Activated T-cell treated with anti-CD3 and anti-CD28 coated beads for 24 hours (primary cell): ENCODE measurements at places on chromosomes 2 and 18.

DNA sequence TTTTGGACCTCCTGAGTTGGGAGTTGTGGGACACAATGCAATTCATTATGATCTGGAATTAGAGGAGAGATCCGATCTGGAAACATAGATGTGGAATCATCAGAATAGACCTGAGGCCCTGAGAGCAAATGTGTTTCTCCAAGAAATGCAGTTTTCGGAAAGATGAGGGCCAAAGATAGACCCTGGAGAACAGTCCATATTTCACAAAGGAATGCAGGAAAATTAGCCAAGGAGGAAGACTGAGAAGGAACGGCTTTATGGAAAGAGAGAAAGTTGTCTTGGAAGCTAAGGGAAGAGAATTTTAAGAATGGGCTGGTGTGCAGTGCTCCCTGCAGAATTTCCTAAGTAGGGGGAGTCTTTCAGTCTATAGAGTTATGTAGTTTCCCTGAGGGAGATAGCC is 11.1 kb upstream of the ZNF532 start:
- DNase-seq = no peak

- no peak for DNase-seq
Measured at GRCh38 chr2:10792660-10793400, 19.8 kb downstream of the PDIA6 start.

DNA sequence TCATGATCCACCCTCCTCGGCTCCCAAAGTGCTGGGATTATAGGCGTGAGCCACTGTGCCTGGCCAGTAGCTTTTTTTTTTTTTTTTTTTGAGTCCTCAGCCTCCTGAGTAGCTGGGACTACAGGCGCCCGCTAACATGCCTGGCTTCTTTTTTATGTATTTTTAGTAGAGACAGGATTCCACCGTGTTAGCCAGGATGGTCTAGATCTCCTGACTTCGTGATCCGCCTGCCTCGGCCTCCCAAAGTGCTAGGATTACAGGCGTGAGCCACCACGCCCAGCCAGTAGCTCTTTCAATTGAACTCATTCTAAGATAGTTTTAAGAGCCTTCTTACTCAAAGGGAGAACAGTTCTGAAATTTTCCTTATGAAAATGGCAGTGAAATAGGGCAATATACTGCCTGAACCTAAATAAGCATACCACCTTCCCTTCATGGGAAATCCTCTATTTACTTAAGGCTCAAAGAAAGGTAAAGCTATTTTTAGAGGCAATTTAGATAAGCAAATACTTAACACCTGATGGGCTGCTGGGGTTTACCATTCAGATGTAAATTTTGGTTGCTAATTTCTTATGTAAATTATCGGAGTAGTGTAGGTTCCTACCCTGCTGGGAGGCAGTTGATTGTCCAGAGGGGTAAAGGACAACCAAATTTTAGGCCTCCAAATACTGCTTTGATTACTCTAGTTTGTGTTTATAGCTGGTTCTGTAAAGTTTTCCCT is 144.7 kb downstream of the GREB1L start:
- no peak for DNase-seq

- no peak for DNase-seq
Measured at GRCh38 chr2:152453129-152453911, 118.3 kb downstream of the FMNL2 start.

DNA sequence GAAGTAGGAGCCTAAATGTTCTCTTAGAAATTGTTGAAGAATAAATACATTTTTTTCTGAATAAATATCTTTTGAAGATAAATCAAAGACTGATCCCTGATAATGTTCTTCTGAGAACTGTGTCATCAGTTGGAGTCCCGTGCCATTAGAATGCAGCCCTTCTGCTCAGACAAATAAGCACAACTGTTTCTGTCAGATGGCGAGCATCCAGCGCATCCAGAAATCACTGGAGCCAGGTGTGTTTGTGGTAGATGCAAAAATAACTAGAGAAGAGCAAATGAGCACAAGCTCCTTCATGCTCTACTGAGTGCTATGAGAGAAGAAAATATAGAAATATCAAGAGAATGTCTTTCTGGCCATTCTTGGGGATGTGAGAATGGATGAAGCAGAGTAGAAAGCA is 573.7 kb downstream of the THSD7B start:
- DNase-seq = no peak

DNA sequence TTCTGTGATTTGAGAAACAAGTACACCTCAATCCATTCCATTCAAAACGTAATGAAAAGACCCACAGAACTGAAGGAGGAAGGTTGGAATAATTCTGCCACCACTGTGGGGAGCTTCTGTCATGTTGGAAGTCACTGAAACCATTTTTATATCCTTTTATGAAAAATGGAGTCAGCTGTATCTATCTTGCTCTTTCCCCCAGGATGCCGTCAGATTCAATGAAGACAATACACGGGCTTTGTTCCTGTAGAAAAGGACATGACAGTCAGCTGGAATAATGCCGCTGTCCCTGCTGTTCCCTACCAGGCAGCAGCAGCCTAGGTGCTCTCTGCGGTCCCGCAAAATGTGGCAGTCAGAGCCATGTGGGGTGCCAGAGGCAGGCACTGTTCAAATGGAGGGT is 52.5 kb upstream of the APCDD1 start:
- DNase-seq = no peak
